Activated T-cell treated with anti-CD3 and anti-CD28 coated beads, Interleukin-2, amount 50 U/mL, for 1 hour (primary cell): ENCODE measurements at places on chromosomes 6 and 20.
A peak's percentile ranks its signal among the peaks of the same experiment; 100 is the strongest.

- DNase-seq = no peak
These were observed 66.8 kb upstream of the MOCS1 start for GRCh38 chr6:40000964-40001515.

DNA sequence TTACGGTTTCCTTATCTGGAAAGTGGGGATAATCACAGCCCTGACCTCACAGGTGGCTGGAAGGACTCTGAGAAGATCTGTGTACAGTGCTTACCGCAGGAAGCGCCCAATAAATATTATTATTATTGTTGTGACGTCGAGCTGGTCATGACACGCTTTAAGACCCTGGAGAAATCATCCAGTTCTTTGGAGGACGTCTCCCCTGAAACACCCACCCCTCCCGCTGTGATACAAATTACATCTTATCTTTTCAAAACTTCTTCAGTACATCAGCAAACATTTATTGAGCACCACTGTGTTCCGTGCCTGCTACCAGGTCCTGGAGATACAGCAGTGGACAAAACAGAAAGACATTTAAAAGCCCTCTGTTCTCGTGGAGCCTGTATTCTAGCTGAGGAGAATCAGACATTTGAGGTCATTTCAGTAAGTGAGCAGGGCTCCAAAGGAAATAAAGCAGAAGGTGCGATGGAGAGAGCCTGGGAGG, 118.7 kb downstream of the CEBPB start:
- no peak for DNase-seq

DNA sequence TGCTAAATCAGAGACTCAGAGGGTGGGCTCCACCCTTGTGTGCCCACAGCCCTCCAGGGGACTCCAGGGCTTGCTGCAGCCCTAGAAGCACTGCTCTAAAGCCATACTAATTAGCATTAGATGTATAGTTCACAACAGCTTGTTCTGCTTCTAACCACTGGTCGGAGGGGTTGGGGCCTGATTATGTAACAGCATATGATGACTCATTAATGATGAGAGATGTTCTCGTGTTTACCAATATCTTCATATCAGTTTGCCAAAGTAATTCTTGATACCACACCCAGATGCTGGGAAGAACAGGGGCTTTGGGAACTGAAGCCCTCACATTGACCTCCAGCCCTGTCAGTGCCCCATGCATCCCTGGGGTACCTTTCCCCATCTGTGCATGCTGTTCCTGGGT, 104.1 kb upstream of the FOXA2 start:
- DNase-seq = no peak

- no peak for DNase-seq
These were observed 26.5 kb downstream of the BCAS4 start for GRCh38 chr20:50821257-50821921.

DNA sequence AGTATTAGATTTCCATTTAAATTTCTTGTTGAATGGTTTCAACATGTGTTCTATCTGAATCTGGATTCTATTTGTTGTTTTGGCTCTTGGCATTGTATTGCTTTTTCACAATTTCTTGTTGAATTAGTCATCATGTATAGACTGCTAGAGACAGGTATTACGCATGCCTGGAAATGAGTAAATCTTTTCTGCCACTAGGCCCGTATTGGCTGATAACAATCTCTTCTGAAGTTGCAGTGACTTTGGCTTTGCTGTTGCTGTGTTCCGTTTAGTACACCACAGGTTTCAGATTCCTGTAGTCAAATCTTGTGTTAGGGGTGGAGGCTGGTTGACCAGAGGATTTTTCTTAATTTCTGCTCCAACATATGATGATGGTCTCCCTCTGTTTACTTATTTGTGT, 1339.4 kb downstream of the GRIK2 start:
- DNase-seq = no peak

- no peak for DNase-seq
These were observed 307.7 kb upstream of the DEFB115 start for GRCh38 chr20:30949761-30950160.

DNA sequence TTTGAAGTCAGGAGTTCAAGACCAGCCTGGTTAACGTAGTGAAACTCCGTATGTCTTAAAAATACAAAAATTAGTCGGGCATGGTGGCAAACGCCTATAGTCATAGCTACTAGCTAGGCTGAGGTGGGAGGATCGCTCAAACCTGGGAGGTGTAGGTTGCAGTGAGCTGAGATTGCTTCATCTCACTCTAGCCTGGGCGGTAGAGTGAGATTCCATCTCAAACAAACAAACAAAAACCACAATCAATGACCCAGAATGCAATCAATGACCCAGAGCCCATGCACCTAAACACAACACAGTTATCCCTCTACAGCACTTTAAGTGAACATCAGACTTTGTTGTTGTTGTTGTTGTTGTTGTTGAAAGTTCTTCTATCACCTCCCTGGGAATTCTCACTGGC, 77.9 kb downstream of the MYB start:
- no peak for DNase-seq

DNA sequence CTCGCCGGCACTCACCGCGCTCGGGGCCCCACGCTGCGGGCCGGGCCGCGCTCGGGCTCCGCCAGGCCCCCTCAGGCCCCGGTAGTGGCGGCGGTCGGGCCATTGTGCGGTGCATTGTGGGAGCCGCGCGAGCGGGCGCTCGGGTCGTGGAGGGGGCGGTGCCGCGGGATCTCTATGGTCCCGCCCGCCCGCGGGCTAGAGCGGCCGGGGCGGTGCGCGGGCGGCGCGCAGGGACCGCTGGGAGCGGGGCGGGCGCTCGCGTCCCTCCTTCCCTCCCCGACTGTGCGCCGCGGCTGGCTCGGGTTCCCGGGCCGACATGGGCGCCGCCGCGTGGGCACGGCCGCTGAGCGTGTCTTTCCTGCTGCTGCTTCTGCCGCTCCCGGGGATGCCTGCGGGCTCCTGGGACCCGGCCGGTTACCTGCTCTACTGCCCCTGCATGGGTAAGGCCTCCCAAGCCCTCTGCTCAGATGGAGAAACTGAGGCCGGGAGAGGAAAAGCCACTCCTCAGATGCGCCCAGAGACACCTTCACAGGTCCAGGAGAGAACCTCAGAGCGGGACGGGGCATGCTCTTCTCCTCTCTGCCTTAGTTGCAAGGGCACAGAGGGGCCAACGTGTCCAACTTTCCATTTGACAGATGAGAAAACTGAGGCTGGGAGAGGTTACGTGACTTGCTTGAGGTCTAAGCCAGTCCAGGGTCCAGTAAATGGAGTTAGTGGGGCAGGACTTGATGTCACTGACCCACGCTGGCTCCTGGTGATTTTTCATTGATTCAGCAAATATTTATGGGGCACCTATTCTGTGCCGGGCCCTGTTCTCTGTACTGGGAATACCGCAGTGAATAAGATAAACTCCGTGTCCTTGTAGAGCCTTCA, at the start of the genes PLAGL2 and POFUT1:
Gene PLAGL2, minus strand, starts transcription at position 118 of the 873 bp plus-strand sequence. CDS start 5,565 bp downstream, outside the sequence.
Gene POFUT1, plus strand, starts transcription at position 255 of the 873 bp plus-strand sequence. Its CDS starts 62 bp downstream, at position 317.
- peak; percentile 93 for DNase-seq

- no peak for DNase-seq
These were observed 70.4 kb downstream of the ABHD12 start for GRCh38 chr20:25320035-25320800.

DNA sequence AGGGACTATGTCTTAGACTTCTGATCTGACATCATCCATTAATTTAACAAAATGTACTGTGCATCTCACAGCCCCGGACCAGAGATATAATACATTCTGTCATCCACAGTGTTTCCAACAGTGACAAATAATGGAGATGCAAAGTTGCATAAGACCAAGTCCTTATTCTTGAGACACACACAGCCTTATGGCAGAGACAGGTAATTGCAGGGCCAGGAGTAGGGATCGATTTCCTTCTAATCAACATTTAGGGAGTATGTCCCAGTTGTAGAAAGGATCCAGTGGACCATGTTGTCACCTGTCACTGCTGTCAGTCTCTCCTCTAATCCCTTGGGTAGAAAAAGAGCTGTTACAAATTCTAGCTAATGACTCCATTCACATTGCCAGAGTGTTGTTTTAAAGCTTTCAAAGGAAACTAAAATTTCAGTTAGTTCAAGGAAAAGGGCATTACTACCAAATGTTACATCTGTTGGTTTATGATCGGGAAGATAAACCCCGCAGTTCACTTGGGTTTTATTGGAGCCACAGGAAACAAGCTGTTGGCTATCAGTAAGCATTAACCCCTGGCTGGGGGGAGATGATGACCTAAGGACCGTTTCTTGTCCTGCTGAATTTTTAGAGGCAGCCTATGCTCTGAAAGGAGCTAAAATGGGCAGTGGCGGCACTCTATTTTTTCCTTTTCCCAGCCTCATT, 111.4 kb upstream of the ATXN1 start:
- no peak for DNase-seq

DNA sequence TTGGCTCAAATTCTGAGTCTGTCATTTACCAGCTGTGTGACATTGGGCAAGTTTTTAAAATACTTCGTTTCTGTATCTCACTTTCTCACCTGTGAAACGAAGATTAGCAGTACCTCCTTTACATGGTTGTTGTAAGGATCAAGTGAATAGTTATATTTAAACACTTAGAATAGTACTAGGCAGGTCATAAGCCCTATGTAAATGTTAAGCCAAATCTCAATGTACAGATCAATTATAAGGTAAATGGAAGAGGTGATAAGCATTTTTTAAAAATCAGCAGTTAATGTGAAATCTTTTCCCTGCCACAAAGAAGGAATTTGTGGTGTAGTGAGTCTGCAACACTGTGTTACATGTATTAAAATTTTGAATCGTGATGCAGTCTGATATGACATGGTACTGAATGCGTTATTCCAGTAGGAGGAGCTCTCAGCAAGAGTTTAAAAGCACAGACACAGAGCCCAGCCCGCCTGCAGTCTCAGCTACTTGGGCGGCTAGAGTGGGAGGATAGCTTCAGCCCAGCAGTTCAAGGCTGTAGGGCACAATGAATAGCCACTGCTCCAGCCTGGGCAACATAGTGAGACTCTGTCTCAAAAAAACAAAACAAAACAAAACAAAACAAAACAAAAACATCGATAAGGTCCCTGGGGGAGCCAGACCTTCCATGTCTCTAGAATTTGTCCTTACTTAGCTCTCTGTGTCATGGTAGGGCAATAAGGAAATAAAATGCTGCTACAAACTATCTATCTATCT, 46.0 kb downstream of the GTF2H5 start:
- peak; percentile 45 for DNase-seq

DNA sequence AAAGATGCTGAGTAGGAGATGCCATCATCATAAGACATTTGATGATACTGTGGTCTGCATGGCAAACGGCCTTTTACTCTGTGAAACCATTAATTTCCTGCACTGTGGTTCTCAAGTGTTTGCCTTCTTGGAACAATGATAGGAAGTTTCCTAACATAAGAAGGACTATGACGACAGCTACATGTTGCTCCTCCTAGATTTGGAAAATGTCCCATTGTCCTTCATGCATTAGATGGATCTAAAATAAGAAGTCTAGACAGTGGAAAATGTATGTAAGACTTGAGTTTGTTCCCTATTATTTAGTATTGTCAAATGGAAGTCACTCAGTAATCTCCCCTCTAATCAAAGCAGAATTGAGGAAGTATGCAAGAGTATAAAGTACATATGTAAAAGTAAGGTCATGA, 98.5 kb upstream of the TMEM170B start:
- no peak for DNase-seq

DNA sequence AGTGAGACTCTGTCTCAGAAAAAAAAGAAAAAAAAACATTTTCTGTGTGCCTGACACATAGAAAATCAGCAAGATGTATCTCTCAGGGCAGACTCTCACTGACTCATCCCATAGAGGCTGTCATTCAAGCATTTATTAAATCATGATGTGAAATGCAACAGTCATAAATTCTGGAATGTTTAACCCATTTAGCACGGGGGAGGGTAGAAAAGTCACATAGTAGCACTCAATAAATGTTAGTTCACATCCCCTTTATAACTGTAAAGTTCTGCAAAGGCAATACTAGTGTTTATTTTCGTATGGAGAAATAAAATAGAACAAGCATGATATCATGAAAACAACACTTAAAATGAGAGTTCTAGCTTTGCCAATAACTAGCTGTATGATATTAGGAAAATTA, 15.5 kb upstream of the CARMIL1 start:
- no peak for DNase-seq

DNA sequence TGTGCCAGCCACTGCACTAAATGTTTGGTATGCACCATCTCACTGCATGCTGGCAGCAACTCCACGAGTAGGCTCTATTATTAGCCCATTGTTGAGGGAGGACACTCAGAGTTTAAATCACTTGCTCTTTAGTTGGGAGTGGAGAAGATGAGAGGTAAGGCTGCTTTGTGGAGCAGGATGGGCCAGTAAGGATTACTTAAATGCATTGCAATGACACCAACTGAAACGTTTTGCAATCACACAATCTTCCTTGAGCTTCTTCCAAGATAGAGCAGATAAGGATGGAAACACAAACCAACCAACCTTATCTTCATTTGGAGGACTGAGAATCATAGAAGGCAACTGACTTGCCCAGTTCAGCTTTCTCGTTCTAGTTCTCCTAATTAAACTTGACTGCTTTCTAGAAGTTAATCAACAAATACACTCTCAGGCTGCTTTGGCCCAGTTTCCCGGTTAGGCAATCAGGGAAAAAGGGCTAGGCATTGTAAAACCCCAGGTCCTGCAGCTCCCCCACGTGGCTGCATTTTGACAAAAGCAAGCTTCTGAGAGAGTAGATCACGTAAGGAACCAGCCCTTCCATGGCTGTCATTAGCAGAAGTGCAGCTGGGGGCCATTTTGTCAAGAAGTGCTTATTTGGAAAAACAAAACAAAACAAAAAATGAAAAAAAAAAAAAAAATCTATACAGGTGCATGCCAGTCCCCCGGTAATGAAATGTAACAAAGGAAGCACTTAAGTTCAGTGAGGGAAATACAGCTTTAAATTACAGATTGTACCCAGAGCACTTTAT, 130.6 kb downstream of the BCAS1 start:
- DNase-seq = peak; percentile 65

GRCh38 chr6:130359736-130360135, 6.1 kb upstream of the TMEM200A start:
- DNase-seq = no peak

GRCh38 chr20:32678948-32679347, 5.2 kb upstream of the C20orf203 start:
- DNase-seq = no peak

DNA sequence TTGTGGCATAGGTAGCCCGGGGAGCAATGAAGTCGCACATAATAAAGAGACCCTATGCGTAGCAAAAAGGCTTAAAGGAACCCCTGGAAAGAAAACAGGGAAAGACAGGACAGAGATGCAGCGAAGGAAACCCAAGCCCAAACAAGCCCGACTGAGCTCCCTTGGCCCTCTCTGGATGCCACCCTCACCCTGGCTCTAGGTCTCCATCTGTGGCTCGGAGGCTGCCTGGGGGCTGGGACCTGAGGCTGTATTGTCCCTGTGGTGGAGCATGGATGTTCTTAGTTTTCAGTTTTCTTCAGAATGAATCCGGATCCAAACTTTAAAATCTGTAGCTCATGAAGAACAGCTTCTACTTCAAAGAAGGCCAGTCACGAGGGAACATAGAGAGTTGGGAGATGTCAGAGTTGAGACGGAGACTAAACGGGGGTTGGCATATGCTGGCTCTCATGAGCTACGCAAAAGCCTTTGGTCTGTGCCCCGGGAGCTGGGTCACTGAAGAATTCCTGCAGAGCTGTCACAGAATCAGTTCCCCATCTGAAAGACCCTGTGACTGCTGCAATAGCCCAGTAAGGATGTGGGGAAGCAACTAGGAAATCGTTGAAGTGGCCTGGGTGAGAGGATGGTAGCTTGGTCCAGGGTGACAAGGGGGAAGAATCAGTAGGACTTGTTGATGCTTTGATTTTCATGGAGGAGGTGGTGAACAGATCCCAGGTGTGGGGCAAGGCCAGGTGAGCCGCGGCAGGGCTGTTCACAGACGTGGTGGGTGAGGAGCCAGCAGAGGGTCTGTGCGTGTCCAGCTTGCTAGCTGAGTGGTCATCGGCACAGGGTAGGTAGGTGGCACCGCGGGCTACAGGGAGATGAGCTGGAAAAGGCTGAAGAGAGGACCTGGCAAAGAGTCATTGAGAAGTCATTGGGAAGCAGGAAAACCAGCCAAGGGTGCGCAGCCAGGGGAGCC, 35.2 kb downstream of the SYNDIG1 start:
- DNase-seq = no peak

GRCh38 chr20:31547017-31547675, 32.9 kb downstream of the HM13 start:
- DNase-seq = peak; percentile 78
